ENCODE measurements at places on chromosomes 16 and 17.

DNA sequence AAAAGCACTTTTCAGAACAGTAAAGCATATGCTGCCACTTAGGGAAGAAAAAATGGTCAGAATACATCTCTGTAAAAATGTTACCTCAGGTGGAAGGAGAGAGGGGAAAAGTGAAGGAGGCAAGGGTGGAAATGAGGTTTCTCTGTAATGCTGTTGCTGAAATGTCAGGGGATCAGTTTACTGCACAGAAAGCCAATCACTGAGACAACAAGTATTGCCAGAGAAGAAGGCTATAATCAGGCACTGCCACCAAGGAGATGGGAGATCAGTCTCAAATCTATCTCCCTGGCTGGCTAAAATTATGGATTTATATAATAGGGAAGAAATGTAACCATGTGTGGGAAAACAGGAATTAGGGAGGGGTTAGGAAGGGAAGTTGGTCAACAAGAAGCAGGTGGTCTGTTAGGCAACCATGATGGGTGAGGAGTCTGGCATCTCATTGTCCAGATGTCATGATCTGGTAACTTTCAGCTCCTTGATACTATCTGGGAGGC, 27.7 kb upstream of the GUCY2D start:
- DNase-seq = no peak

DNA sequence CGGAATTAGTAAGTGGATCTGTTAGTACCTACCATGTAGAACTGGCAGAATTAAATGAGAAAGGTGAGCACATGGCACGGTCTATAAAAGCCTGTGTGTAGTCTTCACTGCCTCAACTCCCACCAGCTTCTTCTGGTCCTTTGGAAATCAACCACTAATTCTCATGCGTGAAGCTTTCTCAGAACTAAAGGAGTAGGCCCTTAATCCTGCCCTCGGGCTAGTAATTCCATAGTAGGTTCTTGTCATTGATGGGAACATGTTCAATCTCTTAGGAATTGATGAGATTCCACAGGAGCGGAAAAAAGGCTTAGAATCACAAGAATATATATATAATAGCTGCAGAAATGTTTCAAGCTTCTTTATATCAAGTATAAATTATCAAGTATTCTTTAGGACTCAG, 21.7 kb downstream of the CDR2 start:
- no peak for DNase-seq

DNA sequence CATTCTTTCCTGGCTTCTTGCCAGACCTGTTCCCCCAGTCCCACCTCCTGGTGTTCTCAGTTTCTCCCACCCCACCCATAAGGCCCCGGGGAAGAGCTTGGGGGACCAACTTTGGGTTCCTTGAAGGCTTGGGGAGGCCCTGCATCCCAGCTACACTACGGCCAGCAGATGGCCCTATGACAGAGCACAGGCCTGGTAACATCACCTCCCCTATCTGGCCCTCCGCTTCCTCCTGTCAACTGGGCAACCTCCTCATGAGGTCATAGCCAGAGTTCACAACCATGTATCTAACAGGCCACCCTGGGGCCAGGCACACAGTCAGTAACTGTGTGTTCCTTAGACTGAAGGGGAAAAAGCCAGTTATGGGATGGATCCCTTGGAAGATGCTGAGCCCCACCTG, 31.4 kb downstream of the MYO15A start:
- no peak for DNase-seq

DNA sequence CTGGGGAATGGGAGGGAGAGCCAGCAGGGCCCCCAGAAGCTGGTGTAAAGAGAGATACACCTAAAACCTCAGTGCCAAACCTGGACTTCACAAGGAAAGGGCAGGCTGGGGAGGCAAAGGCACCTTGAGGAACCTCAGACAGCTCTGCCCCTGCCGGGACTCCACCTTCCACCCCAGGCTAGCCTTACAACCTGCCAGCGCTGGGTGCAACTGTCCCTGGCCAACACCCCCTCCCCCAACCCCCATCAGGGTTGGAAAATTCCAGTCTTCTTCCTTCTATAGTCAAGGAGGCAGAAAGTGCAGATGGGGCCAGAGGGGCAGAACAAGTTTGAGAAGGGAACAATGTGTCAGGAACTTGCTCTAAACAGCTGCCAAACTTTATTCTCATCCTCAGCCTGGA, 2.2 kb downstream of the YBX2 start:
- DNase-seq = no peak

GRCh38 chr17:80063830-80064585, 27.6 kb downstream of the CCDC40 start:
- peak; percentile 83 for DNase-seq

- no peak for DNase-seq
Measured at GRCh38 chr16:19666477-19666876, 51.5 kb downstream of the KNOP1 start.

DNA sequence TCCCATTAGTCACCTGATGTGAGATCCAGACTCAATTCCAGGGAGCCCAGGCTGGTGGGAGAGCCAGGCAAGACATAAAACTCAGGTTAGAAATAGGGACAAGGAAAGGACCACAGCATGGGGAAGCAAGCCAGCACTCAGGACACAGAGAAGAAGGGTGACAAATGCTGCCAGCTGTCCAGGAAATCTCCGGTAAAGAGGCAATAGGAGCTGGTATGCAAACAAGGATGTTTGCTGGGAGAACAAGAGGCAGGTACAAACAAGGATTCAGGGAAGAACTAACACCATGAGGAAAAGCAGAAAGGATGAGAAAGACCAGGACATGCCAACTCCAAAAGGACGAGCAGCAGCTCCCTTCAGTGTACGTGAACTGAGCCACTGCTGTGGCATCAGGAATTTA, 10.2 kb upstream of the TXNDC11 start:
- no peak for DNase-seq

DNA sequence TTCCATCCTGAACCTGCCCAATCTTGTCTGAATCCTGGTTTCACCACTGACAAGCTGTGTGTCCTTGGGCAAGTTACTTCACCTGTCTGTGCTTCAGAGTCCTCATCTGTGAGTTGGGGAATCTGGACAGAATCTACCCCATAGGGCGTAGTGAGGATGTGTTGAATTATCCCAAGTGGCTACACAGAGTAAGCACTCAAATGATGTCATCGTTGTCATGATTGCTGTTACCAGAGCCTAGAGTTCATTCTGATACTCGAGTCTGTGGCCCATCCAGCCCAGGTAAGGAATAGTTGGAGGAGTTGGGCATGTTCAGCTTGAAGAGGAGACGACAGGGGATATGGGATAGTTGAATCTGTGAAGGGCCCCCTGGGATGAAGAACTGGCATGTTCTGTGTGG, 45.9 kb downstream of the MAPT start:
- DNase-seq = no peak

- DNase-seq = no peak
Measured at GRCh38 chr16:9225527-9226316, 134.3 kb downstream of the HAPSTR1 start.

- no peak for DNase-seq
Measured at GRCh38 chr17:41678411-41678906, 10.2 kb upstream of the EIF1 start.

DNA sequence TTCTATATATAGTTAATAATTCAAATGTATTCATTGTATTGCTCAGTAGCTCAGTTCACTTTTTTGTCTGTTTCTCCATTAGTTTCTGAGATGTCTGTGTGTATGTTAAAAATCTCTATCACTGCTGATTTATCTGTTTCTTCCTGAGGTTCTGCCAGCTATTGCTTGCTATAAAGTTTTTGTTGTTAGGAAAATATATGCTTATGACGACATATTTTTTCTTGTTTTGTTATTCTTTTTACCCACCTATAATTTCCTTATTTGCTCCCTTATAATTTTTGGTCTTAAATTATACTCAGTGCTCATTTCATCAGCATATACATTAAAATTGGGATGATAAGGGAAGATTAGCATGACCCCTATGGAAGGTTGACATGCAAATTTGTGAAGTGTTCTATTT, 200.6 kb downstream of the GSG1L start:
- DNase-seq = no peak

DNA sequence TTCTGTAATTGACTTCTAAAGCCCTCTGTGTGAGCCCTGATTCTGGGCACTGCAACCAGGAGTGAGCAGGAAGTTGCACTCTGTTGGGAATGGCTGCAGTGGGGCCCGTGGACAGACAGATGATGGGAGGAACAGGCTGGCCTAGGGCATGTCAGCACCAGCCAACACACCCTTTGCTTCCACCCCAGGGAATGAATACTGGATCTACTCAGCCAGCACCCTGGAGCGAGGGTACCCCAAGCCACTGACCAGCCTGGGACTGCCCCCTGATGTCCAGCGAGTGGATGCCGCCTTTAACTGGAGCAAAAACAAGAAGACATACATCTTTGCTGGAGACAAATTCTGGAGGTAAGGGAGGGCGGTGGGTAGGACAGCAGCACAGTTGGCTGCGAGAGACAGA, 10.8 kb upstream of the LPCAT2 start:
- DNase-seq = no peak

GRCh38 chr16:30767767-30768465, 5.8 kb downstream of the RNF40 start:
- no peak for DNase-seq

DNA sequence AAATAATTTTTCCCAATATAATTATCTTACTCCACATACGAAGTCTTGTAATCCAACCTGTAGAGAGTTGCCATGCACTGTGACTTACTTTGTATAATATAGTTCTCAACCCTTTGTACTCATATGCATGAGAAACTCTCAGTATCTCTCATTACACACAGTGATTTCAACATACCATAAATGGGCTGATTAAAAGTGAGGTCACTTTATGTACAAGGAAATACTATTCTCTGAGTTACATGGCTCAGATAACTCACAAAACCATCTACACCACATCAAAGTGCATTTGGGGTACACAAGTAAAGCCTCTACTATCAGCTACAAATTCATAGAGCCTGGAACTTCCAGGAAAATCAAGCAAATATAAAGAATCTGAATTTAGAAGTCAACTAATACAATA, 27.9 kb downstream of the SLFN12 start:
- no peak for DNase-seq

DNA sequence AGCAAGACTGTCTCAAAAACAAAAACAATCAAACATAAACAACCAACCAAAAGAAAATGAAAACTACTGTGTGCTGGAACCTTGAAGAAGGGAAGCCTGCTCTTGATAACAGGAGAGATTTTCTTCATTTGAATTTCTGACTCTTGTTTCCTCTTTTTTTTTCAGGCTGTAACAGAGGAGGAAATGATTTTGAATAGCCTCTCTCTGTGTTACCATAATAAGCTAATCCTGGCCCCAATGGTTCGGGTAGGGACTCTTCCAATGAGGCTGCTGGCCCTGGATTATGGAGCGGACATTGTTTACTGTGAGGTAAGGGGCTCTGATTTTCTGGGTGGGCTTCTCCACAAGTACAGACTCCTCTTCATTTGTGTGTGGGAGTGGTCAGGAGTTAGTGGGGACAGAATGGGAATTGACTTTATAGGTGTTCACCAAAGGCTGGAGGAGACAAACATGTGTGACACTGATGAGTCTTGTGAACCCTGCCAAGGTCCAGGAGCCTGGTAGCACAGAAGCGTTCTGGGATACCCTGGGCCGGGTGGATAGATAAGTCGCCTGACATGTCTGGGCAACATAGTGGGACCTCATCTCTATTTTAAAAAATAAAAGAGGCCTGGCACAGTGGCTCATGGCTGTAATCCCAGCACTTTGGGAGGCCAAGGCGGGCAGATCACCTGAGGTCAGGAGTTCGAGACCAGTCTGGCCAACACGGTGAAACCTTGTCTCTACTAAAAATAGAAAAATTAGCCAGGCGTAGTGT, 14.9 kb downstream of the DUS2 start:
- no peak for DNase-seq

GRCh38 chr16:80259290-80259805, 281.4 kb upstream of the DYNLRB2 start:
- DNase-seq = no peak

DNA sequence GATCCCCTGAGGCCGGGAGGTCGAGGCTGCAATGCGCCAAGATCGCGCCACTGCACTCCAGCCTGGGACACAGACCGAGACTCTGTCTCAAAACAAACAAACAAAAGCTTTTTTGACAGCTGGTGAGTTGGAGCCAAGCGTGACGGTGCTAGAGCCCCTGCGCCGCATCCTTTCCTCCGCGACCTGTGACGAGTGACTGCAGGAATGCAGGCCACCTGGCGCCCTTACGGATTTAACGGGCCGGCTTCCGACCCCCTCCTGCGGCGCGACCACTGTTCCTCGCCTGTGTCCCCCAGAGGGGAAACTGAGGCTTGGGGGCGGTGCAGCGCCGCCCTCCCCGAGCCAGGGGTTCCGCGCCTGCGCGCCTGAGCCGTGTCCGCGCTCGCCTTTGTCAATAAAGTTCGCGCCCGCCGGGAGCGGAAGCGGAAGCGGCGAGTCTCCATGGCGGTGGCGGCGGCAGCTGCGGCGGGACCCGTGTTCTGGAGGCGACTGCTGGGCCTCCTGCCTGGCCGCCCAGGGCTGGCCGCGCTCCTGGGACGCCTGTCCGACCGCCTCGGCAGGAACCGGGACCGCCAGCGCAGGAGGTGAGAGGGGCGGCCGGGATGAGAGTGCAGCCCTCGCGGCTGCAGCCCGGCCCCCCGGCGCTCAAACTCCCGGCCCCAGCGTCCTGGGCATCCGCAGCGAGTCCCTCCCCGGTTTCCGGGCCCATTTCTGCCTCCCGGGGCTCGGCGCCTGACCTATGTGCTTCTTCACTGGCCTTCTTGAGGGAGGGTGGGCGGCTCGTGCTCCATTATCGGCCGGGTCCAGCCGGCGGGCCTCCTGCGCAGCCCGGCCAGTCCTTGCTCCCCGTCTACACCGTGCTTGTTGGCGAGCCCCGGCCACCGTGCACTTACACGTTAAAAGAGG, at the start of gene PGS1:
PGS1 (plus strand) TSS at position 425 of the 906 bp plus-strand sequence; CDS start at position 442, 17 bp downstream.
- peak; percentile 97 for DNase-seq

DNA sequence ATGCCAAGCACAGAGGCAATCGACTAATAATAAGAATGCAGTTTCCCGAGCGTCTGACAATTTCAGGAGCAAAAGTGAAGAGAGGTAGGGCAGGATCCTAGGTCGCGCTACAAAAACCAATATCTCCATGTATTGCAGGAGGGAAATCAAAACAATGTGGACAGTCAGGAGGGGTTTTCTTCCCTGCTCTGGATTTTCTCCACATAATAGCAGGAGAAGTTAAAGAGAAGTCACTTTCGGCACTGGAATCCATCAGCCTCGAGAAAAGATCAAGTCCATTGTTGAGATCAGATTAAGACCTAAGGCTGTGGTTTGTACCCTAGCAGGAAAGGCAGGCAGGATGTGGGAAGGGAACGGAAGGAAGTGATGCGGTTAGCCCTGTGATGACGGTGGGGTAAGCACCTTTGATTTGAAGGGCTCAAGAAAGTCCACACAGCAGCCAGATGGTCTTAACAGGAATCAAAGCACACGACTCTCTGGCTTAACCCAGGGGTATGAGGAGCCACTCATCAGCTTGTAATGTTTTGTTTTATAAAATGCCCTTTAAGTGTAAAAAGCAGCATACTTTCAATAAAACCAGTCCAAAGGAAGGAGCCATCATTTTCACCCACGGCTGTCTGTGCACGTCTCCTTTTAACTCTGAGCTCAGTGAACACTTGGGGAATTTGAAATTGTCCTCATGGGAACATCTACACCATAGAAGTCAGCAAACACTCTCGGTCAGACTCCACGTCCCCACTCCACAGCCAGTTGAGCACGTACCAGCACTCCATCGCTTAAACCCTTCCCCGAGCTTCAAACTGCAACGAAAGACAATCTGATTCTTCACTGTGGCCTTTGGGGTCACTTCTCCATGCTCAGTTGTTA, 15.8 kb upstream of the AKTIP start:
- no peak for DNase-seq
